ENCODE measurements at places on chromosomes 4 and X. TPM values are rescaled to one million over a fixed set of nuclear protein-coding genes. Genes with fewer than 3 reads are reported as not detected.

ARX gene
- total RNA-seq, result not detected

SLC34A2 gene
- total RNA-seq, result not detected

GALNTL6 gene
- not detected for total RNA-seq

PCYT1B gene
- not detected for total RNA-seq

STBD1 gene
- 0.62 TPM for total RNA-seq

TMEM271 gene
- not detected for total RNA-seq

TMEM35A gene
- not detected for total RNA-seq

PJA1 gene
- 23.0 TPM for total RNA-seq

PRSS12 gene
- not detected for total RNA-seq

ADH1A gene
- total RNA-seq, result not detected

GPRASP1 gene
- total RNA-seq, result 42.8 TPM

TEX13D gene
- total RNA-seq, result not detected

COMMD8 gene
- total RNA-seq, result 16.7 TPM

GLOD5 gene
- not detected for total RNA-seq

BANK1 gene
- 1.2 TPM for total RNA-seq

ETDA gene
- total RNA-seq, result not detected

KLHL13 gene
- 1.4 TPM for total RNA-seq

PRKG2 gene
- 1.5 TPM for total RNA-seq

IL2 gene
- total RNA-seq, result not detected

CTPS2 gene
- 5.6 TPM for total RNA-seq

PABPC4L gene
- not detected for total RNA-seq

GRID2 gene
- not detected for total RNA-seq

PSAPL1 gene
- total RNA-seq, result not detected

CFAP47 gene
- total RNA-seq, result not detected

FGA gene
- not detected for total RNA-seq

ZAR1 gene
- not detected for total RNA-seq

TCEAL9 gene
- total RNA-seq, result 0.56 TPM

WAS gene
- total RNA-seq, result 101 TPM

HSFX4 gene
- not detected for total RNA-seq

PTPN13 gene
- 0.05 TPM for total RNA-seq

FHIP1A gene
- not detected for total RNA-seq

PAGE5 gene
- total RNA-seq, result not detected

UGT2B28 gene
- not detected for total RNA-seq

Data from naive thymus-derived CD4-positive, alpha-beta T cell (primary cell).